ENCODE measurements at places on chromosomes 7 and 10. TPM values are rescaled to one million over a fixed set of nuclear protein-coding genes. Genes with fewer than 3 reads are reported as not detected.

The GPR141 gene
- total RNA-seq: not detected

The GIGYF1 gene
- 25.1 TPM for total RNA-seq

The TFR2 gene
- 0.04 TPM for total RNA-seq

The ADARB2 gene
- total RNA-seq: 1.3 TPM

The TRIL gene
- total RNA-seq: 0.37 TPM

The PHKG1 gene
- total RNA-seq: not detected
